Stimulated activated CD8-positive, alpha-beta memory T cell treated with anti-CD3 and anti-CD28 coated beads, Interleukin-15, amount 100 ng/mL, for 1 hour (primary cell): ENCODE measurements at places on chromosomes 2 and 18.

- DNase-seq: no peak
Measured at GRCh38 chr18:12309683-12310198, 1.7 kb downstream of the TUBB6 start.

- DNase-seq: no peak
Measured at GRCh38 chr18:6357668-6358067, 57.0 kb downstream of the L3MBTL4 start.

GRCh38 chr2:71001981-71002570 is 7.4 kb upstream of the TEX261 start:
- no peak for DNase-seq

DNA sequence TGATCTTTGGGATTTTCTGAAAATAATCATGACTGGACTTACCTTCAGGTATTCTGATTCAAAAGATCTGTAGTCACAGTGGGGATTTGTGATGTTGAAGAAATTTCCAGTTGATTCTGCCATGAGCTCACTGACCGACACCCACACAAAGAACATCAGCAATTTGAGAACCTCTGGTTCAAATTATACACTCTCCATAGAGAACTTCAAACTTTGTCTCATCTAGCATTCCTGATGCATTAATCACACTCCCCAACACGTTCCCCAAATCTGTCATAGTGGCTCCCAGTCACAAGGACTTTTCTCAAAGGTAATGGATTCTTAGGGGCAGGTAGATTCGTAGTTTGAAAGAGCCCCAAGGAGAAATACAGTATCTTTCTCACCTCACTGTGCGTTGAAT is 584.3 kb downstream of the FBXO15 start:
- DNase-seq: no peak

GRCh38 chr2:8517850-8518498 is 163.9 kb upstream of the ID2 start:
- DNase-seq: no peak

- DNase-seq: no peak
Measured at GRCh38 chr2:10412380-10412779, 35.7 kb downstream of the ODC1 start.

GRCh38 chr2:176291809-176292283 is 22.6 kb downstream of the MTX2 start:
- DNase-seq: no peak

GRCh38 chr2:219028996-219029828 is 12.1 kb downstream of the CFAP65 start:
- DNase-seq: no peak

- DNase-seq: no peak
Measured at GRCh38 chr2:229701716-229702115, 12.6 kb downstream of the DNER start.

DNA sequence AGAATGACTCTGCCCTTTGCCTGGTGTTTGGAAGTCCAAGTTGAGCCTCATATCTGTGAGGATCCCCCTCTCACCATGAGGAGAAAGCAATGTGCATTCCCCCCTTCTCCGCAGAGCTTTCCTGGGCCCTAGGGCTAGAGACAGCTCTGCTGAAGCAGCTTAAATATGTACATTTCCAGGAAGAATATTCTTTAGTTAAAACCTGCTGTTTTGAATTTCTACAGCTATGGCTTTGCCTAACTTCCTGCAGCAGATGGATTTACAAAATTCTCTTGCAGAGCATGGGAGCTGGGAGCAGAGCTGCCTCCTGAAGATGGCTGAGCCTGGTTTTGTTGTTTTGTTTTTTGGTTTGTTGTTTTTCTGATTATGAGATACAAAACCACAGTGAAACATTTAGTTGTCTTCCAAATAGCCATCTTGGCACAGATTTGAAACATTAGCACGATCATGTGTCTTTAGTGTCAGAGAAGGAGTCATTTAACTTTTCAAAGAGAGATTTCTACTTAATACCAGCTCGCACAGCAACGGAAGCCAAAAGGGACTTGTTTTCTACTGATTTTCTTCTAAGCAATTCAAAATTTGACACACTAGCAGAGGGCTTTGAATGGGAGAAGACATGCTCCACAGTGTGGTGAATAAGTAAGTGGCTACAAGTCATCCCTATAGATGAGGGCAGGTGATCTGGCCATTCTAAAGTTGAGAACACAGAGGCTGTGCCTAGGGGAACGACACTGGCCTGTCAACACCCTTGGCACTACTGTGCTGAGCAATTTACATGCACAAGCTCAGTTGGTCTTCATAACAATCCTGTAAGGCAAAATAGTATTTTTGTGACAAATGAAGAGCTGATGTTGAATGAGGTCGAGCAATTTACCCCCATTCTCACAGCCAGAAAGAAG is 222.6 kb downstream of the MREG start:
- no peak for DNase-seq

- DNase-seq: no peak
Measured at GRCh38 chr2:25664183-25664964, 9.0 kb downstream of the DTNB start.

DNA sequence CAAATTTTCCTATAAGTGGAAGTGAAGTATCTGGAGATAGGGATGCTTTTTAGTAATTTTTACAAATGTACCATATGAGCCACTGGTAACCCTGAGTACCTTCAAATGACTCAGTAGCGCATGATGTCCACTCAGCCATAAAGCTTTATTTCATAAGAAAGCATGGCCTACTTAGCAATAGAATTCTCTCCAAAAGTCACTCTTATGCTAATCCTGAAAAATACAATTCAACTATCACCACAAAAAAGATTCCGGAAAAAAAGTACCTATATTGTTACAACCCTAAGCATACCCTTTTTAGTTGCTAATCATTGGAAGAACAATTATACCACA is 732.2 kb downstream of the SOCS6 start:
- no peak for DNase-seq

DNA sequence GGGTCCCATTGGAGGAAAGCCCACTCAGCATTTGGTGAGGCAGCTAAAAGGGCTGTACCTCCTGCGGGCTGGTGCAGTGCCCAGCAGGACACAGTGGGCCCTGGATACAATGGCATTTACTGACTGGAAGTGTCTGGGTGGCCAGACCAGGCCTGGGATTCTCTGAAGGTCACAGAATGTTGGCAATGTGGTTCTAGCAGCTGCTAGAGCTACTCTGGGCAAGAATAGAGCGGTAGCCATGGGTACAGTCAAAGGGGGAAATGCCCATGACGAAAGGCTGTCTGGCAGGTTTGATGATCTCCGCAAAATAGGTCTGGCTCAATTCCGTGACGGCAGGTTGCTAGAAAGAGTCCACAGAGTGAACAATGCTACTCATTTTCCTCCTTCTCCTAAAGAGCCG is 241.8 kb downstream of the AFF3 start:
- DNase-seq: no peak

DNA sequence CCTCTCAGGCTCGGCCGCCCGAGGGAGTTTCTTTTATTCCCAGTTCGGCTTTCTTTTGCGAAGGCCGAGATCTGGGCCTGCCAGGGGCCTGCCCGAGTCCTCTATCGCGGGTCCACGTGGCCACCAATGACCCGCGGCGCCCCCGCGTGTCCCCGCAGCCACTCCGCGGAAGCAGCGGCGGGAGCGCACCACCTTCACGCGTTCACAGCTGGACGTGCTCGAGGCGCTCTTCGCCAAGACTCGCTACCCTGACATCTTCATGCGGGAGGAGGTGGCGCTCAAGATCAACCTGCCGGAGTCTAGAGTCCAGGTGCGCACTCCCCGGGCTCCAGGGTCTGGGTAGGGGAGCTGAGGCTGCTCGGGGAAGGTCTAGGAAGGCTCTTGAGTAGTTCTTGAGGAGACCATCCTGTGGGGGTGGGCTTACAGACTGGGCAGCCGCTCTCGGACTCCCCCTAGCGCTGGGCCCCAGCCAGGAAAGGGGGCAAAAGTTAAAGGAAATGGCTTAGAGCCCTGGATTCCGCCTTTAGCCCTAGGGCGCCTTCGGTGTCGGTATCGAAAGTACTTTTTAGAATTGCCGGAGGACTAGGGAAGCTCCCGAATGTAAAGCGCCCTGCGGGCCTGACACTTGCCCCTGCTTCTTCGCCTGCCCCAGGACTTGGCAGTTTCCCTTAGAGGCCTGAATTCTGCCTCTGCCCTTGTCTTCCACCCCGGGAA is 3.4 kb downstream of the OTX1 start:
- DNase-seq: no peak

DNA sequence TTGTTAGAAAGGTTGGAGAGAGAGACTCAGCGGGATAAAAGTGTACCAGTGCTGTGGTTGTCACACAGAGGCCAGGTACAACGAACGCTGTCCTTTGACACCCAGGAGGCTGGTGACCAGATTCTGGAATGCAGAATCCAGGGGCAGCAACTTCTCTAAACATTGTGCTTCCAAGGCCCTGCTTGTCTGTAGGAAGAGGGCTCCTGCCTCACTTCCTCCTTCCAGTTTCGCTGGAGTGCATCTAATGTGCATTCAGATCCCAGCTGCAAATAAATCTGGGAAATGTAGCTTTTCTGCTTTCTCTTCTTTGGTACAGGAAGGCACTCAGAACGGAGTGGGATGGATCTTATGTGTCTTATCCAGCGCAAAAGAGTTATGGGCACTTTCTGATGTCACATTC is 171.8 kb upstream of the ATP5MC3 start:
- DNase-seq: no peak

DNA sequence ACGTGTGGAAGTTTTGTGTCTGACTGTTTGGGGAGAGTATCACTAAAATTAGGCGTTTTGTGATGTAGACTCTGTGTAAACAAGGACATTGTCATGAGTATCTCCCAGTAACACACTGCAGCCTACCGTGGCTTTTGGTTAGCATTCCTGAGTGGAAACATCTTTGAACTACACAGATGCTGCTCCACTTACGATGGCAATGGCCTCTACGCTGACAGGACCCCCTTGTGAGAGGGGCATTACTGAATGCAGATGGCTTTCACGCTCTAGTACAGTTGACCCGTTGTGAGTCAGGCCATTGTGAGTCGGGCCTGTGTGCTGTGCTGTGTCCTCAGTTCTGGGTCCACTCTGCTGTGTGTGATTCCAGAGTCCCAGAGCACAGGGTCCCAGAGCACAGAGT is 34.4 kb upstream of the ADNP2 start:
- no peak for DNase-seq

DNA sequence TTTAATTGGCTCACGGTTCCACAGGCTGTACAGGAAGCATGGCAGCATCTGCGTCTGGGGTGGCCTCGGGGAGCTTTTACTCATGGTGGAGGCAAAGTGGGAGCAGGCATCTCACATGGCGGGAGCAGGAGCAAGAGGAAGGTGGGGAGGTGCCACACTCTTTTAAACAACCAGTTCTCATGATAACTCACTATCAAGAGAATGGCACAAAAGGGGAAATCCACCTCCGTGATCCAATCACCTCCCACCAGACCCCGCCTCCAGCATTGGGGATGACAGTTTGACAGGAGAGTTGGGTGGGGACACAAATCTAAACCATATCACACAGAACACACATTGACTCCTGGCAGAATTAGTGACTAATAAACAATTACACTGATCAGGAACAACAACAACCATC is 68.6 kb upstream of the ACKR3 start:
- DNase-seq: no peak

GRCh38 chr2:238916875-238917590 is 69.1 kb downstream of the TWIST2 start:
- no peak for DNase-seq

DNA sequence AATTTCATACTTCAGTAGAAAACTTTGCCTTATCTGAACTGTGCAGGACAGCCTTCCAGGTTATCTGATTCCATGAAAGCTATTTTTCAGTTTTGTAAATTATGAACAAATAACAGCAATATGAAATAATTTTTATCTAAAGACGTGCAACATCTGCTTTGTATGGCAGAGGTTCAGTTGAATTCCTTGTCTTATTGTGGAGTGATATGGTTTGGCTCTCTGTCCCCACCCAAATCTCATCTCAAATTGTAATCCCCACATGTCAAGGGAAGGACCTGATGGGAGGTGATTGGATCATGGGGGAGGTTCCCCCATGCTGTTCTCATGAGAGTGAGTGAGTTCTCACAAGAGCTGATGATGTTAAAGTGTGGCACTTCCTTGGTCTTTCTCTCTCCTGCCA is 18.1 kb upstream of the RPIA start:
- DNase-seq: no peak

DNA sequence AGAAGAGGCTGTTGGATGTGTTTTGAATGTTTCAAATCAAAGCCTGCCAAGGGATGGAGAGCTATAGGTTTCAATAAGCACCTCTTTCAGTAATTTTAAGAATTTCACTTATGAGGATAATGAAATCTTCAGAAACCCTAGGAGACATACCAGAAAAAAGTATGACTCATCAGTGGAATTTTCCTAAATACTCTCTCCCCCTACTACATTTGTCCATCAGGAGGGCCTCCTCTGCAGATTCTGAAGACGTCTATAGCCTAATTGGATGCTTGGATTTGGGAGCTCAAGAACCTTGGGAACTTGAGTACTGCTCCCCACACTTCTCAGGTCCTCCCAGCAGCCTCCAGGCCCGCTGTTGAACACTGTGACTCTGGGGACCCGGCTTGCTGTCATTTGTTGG is 374.3 kb downstream of the SLC4A3 start:
- no peak for DNase-seq

- no peak for DNase-seq
Measured at GRCh38 chr2:212520340-212520739, 18.3 kb downstream of the ERBB4 start.

DNA sequence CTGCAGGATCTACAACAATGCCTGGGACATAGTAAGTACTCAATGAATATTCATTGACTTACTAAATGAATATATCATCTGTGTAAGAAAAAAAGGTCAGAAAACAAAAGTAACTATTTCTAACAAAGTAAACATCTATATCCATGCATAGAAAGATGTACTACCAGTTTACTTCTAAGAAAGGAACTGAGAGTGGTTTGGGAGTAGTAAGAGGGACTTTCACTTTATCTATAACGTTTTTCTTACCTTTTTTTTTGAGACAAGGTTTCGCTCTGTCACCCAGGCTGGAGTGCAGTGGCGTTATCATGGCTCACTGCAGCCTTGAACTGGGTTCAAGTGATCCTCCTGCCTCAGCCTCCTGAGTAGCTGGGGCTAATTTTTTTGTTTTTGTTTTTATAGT is 25.7 kb downstream of the DHX57 start:
- DNase-seq: no peak

- no peak for DNase-seq
Measured at GRCh38 chr2:71560638-71561011, 107.3 kb downstream of the DYSF start.

DNA sequence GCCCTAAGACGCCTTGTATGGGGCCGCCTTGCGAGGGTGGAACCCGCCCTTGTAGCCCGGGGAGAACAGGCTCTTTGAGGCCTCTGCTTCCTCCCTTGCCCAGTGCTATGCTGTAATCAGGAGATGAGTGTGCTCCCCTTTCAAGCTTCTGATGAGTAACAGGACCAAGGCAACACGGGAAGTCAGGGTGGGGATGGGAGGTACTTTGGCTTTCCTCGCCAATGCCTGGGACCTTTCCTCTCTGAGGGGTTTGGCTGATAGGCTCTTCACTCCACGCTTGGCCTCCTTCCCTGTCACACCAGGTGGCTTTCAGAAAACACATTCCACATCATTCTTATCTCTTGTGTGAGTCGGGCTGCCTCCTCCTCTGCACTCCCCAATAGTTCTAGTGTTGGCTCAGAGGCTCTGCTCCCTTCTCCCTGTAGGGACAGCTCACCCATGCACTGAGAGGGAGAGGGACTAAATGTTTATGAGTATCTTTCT is 223.7 kb upstream of the TRIB2 start:
- DNase-seq: no peak
